Left colon (tissue), 2 donors: ENCODE measurements at places on chromosomes 4 and X. TPM values are rescaled to one million over a fixed set of nuclear protein-coding genes. Genes with fewer than 3 reads are reported as not detected.

GRCh38 chrX:132955690-132956089 is 2.7 kb downstream of the HS6ST2 start:
- no peak for DNase-seq

GRCh38 chr4:132818091-132818490 is 331.0 kb upstream of the PCDH10 start:
- no peak for DNase-seq

- no peak for DNase-seq
These were observed 131.4 kb upstream of the ATP6AP2 start for GRCh38 chrX:40449396-40449795.

- no peak for DNase-seq
These were observed 171.1 kb downstream of the LARP7 start for GRCh38 chr4:112808001-112808400.

GRCh38 chrX:43469391-43470054 is 186.6 kb upstream of the MAOA start:
- DNase-seq = no peak

DNA sequence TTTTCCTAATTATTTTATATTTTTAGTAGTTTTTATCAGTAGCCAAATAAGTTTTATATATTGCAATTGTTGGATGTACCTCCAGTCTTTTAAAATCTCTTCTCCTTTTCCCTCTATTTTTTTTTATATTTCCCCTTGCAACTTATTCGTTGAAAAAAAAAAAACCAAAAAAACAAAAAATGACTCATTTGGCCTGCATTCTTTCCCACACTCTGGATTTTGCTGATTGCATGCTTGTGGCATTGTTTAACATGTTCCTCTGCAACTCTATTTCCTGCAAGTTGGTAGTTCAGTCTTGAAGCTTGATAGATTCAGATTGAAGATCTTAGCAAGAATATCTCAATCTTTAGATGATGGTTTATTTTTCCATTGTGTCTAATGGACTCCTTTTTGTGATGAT is 260.6 kb upstream of the BOD1L1 start:
- no peak for DNase-seq

- DNase-seq = no peak
These were observed 19.6 kb upstream of the SASH3 start for GRCh38 chrX:129760155-129760554.

DNA sequence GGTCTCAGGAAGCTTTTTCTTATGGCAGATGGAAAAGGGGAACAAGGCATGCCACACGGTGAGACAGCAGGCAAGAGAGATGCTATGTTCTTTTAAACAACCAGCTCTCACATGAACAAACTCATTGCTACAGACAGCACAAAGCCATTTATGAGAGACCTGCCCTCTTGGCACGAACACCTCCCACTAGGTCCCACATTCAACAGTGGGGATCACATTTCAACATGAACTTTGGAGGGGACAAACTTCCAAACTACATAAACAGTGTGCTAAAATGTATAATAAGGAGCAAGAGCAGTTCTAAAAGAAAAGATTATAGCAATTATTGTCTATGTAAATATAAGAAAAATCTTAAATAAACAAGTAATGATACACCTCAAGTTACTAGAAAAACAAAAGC is 391.8 kb upstream of the CPXCR1 start:
- no peak for DNase-seq

DNA sequence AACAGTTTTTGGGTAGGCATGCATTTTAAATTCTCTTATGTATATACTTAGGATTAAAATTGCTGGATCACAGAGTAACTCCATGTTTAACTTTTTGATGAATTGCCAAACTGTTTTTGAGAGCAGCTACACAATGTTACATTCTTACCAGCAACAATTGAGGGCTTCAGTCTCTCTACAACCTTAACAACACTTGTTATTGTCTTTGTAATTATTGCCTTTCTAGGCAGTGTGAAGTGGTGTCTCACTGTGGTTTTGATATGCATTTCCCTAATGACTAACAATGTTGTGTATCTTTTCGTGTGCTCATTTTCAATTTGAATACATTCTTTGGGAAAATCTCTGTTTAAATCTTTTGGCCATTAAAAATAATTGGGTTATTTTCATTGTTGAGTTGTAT is 17.3 kb upstream of the F11 start:
- no peak for DNase-seq

- DNase-seq = no peak
These were observed 38.4 kb downstream of the ZNF185 start for GRCh38 chrX:152936306-152936705.

DNA sequence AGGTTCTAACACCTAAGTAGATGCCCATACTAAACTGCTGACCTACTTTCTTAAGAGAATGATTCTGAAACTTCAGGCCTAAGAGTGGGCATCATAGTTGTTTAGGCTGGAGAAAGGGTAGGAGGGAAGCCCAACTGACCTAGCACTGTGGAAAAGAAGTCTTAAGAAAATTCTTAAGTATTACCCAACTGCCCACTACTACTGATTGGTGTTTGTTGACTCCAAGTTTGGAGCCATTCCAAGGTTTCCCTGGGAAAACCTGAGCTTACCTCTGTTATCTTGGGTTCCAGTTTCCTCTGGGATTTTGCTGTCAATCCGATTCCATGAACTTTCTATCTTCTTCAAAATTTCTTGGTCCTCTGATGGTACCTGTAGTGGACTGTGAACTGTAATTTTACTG is 23.9 kb downstream of the ANKRD17 start:
- no peak for DNase-seq

GRCh38 chr4:15779306-15779705 is 1.2 kb downstream of the CD38 start:
- DNase-seq = peak; percentile 44

GRCh38 chr4:41375561-41375960 is 118.8 kb downstream of the UCHL1 start:
- DNase-seq = no peak

- DNase-seq = no peak
These were observed 82.8 kb upstream of the LIMCH1 start for GRCh38 chr4:41455206-41455605.

- DNase-seq = no peak
These were observed 999 bp downstream of the NAP1L5 start for GRCh38 chr4:88696630-88697029.

DNA sequence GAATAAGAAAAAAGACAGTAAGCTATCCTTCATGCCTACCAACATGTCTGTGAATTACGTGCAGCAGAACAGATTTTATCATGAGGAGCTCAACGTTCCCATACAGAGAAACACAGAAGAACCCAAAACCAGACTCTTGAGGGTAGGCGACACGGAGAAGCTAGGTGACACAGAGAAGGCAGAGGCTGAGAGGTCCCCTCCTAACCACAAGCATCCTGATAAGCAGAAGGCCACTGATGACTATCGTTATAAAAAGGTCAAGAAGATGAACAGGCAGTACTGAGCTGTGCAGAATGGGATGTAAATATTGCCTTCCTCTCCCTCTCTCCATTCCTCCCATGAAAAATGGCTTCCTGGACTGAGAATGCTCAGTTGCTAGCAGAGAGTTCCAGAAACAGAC is 350.2 kb upstream of the BOD1L1 start:
- no peak for DNase-seq

DNA sequence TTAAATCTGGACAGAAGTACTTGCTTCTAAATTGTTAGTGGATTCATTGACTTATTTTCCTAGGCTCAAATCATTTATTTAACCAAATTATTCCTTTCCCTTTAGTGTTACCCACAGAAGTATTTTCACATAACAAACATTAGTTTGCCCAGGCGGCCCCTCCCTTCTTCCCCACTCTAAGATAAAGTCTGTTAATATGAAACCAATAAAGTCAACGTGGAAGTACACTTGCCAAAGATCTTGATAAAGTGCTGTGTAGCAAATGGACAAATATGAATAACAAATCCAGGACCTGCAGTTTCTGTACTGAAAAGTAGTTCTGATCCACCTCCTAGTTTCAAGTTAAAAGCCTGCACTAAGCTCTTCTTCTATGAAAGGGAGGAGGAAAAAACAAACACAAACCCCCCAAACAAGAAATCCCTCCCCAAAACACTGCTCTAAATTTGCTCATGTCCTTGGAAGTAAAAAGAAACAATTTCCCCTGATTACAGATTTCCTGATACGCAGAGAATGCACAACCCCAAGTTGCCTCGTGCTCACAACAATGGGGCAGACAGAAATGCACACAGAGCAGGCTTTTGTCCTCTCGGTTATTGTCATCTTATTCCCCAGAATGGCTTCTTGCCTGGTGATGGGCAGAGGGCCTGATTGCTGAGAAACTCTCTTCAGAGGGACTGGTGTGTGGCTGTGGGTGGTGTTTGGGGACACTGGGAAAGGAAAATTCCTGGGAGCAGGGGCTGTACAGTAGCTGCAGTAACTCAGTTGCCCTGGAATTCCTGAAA is 23.2 kb downstream of the TMSB4X start:
- no peak for DNase-seq

DNA sequence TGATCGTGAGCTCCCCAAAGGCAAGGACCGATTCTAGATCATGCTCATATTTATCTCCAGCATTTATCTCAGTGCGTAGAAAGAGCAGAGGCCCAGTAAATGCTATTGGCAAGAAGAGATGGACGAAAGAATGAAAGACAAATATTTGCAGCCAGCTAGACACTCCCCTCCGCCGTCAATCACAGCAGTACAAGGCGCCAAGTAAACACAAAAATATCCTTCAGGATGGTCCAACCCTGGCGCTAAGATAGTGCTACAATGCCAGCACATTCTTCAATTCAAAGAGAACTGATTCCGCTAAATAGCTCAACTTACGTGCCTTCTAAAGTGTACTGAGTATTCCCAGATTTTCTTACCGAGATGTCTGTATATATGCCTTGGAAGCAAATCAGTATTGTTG is 114.5 kb downstream of the DDX53 start:
- no peak for DNase-seq

GRCh38 chrX:86002076-86002896 is 45.1 kb downstream of the CHM start:
- peak; percentile 61 for DNase-seq

DNA sequence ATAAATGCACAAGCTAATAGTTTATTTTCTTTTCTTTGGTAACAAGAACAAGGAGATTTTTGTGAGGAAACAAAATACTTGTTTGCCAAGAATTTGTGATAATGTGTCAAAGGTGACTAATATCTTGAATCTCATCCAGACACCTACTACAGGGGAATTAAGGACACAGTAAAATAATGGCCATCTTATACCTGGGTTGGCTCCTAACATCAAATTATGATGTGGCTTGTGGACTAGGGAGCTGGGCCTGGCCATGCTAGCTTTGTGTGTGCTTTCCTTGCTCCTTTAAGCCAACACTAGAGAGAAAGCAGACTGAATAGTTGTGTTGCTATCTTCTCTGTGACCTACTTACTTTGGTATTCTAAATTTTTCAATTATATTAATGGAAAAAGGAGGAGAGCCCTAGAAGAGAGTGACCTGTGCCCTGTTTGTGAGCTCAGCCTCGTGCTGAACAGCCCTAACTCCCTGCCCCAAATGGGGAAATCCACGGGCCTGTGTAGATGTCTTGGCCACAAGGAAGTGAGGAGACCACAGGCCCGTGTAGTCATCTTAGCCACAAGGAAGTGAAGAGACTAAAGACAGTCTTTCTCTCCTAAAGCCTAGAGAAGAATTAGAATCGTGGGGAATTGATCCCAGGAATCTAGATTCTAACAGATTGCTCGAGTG is 23.3 kb downstream of the ARHGAP24 start:
- DNase-seq = peak; percentile 38

The ADGRG4 gene
- 0.17 TPM for total RNA-seq

The DDIT4L gene
- total RNA-seq = 0.64 TPM

The FAM236B gene
- total RNA-seq = not detected

The PRIMPOL gene
- 23.4 TPM for total RNA-seq

The HERC3 gene
- total RNA-seq = 44.7 TPM

The OPN1MW3 gene
- total RNA-seq = not detected

The PNMA3 gene
- total RNA-seq = 0.08 TPM

The LINC00632 gene
- 72.8 TPM for total RNA-seq
